ENCODE measurements at places on chromosomes 11 and 22.

DNA sequence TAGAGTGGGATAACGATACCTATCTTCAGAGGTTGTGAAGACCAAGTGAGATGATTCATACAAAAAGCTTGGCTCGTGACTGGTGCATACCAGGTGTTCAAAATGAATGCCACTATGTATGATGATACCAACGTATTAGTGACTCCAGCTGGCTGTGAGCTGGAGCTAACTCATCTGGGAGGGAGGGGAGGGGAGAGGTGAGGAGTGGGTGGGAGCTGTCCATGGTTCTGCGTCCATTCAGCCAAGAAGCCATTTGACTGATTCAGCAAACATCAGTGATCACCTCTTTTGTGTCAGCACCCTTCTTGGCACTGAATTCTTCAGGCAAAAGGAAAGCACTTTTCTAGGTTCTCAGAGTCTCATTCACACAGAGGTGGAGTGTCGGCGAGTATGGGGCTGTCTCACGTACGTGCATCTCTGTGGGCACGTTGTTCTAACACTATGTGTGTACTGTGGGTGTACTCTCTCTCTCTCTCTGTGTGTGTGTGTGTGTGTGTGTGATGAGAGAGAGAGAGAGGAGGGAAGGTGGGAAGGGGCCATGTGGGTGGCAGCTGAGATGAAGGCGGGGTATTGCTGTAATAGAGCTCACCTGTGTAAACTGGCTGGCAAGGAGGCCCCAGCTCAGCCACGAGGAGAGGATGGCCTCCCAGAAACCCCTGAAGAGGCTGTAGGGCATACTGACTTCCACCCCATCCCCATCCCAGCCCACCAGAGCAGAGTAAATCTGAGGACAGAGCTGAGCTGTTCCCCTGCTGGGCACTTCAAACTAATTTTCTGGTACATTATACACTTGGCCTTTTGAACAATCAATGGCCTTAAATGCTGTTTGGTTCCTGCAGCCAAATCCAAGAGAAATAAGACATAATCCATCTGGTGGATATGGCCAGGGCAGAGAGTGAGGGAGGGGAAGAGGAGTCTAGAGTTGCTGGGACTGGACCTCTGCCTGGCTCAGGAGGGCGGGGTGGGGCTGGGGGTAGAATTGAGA, 96.1 kb upstream of the THY1 start:
- no peak overlapping the region for H3K4me3 ChIP-seq
- DNase-seq = no peak
- no peak overlapping the region for H3K27ac ChIP-seq
- no peaks in the 10 kb centered on the region for H3K4me1 ChIP-seq
- H3K36me3 ChIP-seq = no peaks in the 10 kb centered on the region

DNA sequence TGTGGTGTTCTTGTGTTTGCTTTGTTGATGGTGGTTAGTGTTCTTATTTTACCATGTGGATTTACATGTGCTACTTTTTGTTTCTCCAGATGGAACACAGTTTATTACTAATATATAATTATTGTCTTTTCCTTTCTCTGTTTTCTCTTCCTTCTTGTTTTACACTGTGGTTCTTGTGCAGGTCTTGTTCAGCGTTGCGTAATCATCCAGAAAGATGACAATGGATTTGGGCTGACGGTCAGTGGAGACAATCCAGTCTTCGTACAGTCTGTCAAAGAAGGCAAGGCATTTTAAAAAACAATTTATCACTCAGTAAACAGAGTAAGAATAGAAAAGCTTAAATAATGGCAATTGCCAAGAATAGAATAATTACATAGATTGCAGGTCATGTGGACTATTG, 84.4 kb downstream of the ARHGEF12 start:
- no peaks in the 10 kb centered on the region for H3K27me3 ChIP-seq
- no peak overlapping the region for H3K27ac ChIP-seq
- H3K36me3 ChIP-seq = peaks cover 60% of the 10 kb centered on the region
- no peak overlapping the region for H3K4me3 ChIP-seq

DNA sequence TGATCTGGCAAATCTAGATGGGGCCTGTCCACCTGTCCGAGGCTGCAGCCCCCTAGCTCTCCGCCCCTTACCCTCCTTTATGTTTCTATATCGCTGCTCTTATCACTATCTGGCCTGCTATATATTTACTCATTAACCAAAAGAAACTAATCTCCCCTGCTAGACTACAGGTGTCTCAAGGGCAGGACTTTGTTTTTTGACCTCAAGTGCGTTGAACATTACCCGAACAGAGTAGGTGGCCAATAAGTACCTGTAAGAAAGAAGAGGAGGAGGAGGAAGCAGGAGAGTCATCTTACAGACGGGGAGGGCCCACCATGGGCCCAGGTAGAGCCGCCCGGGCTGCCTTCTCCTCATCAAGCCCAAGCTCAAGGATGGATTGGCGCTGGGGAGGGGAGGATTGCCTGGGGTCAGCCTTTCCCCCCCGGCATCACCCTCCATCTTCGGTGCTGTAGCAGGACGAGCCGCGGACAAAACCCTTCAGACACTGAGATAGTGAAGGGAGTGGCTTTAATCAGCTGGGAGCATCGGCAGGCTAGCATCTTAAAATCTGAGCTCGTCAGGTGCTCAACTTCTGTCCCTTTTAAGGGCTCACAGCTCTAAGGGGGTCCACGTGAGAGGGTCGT, 1.2 kb upstream of the P2RY6 start:
- peaks cover 21% of the 10 kb centered on the region for H3K4me1 ChIP-seq
- no peak overlapping the region for H3K27ac ChIP-seq

- H3K36me3 ChIP-seq = no peaks in the 10 kb centered on the region
- DNase-seq = no peak
- no peaks in the 10 kb centered on the region for H3K4me1 ChIP-seq
- H3K27ac ChIP-seq = no peak overlapping the region
- H3K4me3 ChIP-seq = no peak overlapping the region
Measured at GRCh38 chr11:76797341-76798201, 14.4 kb downstream of the TSKU start.

DNA sequence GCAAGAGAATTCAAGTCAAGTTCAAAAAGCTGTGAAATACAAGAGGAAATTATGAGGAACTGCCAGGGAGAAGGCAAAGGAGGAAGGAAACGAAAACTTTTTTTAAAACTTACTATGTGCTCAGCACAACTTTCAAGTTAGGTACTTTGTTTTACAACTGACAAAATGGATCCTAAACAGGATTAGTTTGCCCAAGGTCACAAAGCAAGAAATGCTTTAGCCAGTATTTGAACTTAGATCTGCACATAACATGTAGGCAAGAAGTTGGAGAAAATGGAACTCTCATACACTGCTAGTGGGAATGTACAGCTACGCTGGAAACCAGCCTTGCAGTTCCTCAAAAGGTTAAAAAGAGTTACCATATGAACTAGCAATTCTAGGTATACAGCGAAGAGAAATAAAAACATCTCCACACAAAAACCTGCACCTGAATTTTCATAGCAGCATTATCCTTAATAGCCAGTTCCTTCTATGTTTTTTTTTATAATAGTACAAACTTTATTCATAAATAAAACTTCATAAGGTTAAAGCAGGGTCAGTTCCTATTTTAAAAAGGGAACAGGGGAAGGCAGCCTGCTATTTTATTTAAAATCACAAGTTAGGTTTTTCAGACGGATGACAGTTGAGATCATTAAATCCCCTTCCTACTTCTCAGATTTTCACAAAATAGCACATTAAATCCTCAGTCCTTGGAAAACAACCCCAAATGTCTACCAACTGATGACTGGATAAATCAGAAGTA, 19.2 kb downstream of the DDX6 start:
- peak overlapping the region; percentile 50 for H3K27ac ChIP-seq
- no peak overlapping the region for H3K4me3 ChIP-seq
- peaks cover 54% of the 10 kb centered on the region for H3K4me1 ChIP-seq
- no peaks in the 10 kb centered on the region for H3K27me3 ChIP-seq
- no peak for DNase-seq

DNA sequence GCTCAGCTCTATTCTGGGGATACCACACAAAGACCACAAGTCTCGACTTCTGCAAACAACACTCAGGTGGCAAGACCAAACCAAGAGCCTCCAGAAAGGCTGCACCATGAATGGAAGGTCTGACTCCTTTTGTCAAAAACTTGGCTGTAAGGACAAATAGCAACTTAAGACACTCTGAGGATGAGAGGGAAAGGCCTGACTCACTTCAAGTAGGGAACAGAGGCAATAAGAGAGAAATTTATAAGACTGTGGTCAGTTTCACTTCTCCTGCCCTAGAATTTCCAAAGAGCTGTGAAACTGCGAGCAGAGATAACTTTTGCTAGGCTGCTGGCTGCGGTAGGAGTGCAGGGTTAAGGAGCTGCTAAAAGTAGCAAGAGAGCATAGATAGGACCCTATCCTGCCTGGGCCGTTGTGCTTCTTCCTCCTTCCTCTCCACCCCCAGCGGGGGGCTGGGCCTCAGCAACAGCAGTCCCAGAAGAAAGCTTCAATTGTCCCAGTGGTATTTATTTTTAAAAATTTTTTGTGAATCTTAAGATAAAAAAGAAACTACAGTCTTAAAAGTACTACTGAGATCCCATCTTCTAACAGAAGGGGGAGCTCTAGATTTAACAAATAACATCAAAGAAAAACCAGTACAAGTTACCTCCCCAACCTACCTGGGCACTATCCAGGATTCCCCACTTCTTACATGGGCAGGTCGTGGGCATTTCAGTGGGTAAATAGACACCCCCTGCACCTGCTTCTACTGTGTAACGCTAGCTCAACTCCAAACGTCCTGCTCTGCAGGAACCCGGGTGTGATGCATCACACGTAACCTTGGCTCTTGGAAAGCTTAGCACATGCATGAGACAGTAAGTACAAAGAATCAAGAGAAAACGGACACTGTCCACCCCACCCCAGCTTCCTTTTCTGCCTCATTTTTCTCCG, 66.4 kb downstream of the SGSM3 start:
- H3K27ac ChIP-seq = peak overlapping the region; percentile 85
- H3K4me3 ChIP-seq = peak overlapping the region; percentile 51
- H3K27me3 ChIP-seq = no peaks in the 10 kb centered on the region
- peaks cover 8% of the 10 kb centered on the region for H3K36me3 ChIP-seq
- no peak for DNase-seq

DNA sequence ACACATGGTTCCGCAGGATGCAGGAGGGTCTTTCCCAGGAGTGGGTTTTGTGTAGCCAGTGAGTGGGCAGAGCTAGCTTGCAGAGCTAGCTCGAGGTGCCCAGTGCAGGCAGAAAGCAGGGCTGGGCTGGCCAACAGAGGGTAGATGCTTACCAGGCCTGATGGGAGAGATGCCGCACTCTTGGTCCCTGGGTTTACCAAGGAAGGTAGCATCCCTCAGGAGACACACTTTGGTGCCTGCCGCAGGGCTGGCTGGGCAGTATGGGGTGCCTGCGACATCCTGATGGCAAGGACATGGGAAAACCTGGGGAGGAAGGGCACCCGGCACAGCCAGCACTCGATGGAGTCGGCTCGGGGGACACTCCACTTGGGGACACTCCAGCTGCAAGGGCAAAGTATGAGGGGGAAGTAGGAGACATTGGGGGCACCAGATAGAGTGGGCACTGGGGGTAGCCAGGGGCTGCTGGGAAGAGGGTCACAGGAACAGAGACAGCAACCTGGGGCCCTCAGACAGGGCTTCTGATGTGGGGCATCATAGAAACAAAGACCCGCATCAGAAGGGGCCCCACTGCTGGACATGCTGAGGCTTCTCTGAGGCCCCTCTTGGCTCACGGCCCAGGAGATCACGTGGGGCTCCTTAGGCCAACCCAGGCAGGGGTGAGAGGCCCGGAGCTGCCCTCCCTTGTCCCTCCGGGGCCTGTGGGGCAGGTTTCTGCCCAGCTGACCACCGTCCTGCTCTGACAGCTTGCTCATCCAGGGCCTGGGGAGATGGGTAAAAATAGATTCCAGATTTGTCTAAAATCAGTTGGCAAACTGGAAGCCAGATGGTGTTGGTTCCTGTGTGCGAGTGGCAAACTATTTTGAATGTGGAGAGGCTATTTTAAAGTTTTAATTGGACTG, 89.8 kb downstream of the MORC2 start:
- H3K36me3 ChIP-seq = no peaks in the 10 kb centered on the region
- H3K27ac ChIP-seq = no peak overlapping the region
- H3K27me3 ChIP-seq = no peaks in the 10 kb centered on the region
- H3K4me3 ChIP-seq = no peak overlapping the region

- H3K4me1 ChIP-seq = no peaks in the 10 kb centered on the region
- H3K36me3 ChIP-seq = peaks cover 3% of the 10 kb centered on the region
- H3K27ac ChIP-seq = no peak overlapping the region
- H3K4me3 ChIP-seq = no peak overlapping the region
Measured at GRCh38 chr11:657691-658126, 20.6 kb downstream of the DRD4 start.

DNA sequence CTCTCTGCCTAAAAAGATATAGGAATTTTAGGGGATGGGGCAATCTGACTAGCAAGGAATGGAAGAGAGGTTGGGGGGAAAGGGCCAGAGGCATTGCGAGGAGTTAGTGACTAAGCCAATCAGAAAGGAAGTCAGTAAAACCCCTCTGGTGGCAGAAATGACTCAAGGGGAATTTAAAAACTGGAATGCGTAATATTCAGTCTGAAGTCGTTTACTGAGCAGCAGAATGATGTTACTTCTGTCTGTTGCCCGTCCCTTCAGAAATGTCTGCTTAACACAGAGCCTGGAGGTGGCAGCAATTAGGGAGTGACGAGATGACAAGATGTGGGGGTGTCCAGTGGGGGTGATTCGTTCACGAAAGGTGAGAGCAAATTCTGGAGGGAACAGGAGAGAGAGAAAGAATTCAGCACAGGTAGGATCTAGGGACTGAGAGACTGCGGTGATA, 107.7 kb upstream of the CLMP start:
- no peaks in the 10 kb centered on the region for H3K36me3 ChIP-seq
- peaks cover 21% of the 10 kb centered on the region for H3K4me1 ChIP-seq
- no peak overlapping the region for H3K27ac ChIP-seq
- DNase-seq = no peak
- H3K4me3 ChIP-seq = no peak overlapping the region

DNA sequence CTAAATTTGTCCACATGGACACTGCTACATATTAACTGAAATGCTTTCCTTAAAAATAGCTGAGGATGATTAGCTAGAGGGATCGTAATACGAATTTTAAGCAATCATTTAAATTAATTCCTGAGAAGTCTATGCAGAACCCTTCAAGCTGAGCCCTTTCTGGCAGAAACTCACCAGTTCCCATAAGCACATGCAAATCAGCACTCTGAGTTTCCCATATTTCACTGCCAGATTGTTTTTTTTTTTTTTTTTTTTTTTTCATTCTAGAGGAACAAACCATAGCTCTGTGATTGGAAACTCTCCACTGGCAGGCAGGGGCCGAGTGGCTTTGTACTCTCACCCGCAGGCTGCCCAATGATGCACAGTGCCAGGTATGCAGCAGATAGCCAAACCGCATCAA, 145.6 kb downstream of the EFCAB6 start:
- no peak for DNase-seq
- H3K4me1 ChIP-seq = no peaks in the 10 kb centered on the region
- H3K27ac ChIP-seq = no peak overlapping the region
- no peak overlapping the region for H3K4me3 ChIP-seq
